ENCODE measurements at places on chromosomes 5 and 9.

DNA sequence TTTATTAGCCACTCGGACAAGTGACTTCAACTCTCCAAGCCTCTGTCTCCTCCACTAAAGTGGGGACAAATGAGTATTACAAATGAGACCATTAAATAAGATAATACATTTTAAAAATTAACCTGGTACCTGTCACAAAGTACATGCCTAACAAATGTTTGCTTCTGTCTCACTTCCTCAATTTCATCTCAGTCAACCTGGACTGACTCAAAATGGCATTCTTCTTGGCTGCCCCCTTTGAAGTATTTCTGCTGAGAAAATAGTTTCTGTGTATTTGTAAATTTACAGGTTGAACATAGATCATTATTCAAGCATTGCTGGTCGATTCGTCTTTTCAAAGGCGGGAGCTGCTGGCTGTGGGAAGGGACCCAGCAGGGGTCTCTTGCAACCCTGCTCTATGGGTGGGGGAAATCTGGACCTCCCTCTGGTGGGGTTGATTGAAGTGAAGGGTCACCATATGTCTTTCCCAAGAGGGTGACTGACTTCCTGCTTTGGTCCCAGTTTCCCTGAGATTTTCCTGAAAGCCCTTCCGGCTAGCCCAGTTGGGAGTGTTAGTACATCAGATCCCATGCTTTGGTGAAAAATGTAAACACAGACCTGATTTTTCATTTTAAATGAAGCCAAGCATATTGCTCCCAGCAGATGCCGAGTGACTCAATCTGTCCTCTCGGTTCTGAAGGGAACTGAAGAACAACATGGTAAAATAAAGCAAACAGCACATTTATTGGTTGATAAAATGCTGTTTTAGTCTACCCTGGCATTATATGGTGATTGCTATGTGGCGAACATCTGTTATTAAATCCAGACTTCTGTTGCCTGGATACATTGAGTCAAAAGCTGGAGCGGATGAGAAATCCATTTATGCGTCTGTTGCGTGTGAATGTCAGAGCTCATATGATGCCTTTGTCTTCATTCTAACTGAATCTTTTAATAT lies 73.0 kb downstream of the KCNIP1 start:
- DNase-seq: no peak

DNA sequence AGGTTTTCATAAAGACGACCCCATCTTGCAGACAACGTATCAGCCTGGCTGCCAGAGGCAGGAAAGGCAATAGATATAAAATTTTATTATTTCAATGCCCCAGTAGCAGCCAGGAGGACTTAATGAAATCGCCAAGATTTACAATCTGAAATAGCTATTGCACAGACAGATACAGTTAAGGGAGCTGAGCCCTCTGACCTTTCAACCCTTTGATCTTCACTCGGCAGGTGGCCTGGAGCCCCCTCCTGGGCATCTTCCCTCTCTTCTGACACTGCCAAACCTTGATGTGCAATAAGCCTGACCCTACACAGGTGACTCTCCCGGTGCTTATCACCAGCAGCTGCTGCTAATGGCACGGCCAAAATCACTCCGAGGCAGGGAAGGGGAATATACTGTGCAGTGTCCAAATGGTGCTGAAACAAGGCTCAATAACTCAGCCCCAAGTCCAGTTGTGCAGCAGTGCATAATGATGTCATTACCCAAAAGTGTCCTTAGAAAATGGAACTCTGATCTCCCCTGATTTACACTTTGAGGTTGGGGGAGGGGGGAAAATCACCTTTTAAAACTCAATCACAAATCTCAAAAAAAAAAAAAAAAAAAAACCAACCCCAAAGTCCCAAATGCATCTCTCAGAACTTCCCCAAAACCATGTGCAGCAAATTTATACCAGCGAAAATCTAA lies 242.0 kb downstream of the CRB2 start:
- DNase-seq: no peak

- DNase-seq: no peak
Measured at GRCh38 chr5:130514984-130515690, 610.9 kb downstream of the CHSY3 start.

DNA sequence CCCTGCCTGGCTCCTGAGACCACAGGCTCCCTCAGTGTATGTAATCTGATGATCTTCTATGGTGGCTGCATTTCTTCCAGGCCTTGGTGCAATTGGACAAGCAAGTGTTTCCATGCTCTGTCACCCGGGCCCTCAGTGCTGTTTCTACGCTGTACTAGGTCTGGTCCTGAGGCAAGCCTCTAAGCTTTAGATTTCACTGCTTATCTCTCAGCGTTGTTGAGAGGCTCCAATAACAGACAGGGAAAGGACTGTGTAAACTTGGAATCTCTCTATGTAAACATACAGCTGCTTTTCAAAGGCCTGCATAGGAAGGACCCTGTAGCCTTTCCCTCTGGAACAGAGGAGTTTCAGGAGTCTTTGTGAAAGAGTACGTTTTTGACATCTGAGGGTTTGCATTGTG lies 38.6 kb upstream of the NFIB start:
- no peak for DNase-seq

DNA sequence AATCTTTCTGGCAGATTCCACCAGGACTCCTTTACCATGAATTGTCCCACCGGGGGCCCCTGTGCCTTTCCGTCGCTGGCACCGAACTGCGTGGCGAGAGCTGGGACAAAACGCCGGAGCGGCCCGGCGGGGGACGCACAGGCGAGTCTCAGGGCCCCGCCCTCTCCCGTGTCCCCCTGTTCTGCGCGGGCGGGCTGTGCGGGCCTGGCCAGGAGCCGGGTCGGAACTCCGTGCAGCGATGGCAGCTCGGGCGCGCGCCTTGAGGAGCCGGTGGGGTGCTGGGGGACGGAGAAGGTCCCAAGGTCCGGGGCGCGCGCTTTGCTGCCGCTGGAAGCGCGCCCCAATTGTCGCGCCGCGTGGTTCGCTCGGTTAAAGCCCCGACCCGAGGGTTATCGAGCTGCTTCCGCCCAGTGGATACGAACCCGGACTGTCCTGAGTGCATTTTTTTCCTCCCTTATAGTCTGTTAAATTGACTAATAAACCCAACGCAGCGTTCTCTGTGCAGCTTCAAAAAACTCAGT lies 125.3 kb downstream of the TMEM174 start:
- DNase-seq: peak; percentile 12

- DNase-seq: no peak
Measured at GRCh38 chr5:60207040-60207439, 313.5 kb upstream of the PDE4D start.

- DNase-seq: no peak
Measured at GRCh38 chr9:133687856-133688761, 50.0 kb downstream of the SARDH start.

DNA sequence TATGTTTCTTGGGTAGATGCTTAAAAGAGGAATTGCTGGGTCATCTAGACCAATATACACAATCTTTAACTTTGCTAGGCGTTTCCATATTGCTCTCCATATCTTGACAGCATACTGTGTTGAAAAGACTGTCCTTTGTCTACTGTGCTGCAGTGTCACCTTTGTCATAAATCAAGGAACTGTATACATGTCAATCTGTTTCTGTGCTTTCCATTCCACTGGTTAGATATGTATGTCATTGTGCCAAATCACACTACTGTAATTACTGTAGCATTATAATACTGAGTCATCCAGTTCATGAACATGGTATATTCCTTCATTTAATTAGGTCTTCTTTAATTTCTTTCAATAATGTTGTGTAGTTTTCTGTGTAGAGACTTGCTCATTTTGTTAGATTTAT lies 149.7 kb upstream of the RASGRF2 start:
- DNase-seq: no peak

- no peak for DNase-seq
Measured at GRCh38 chr5:127486471-127486870, 31.0 kb upstream of the PRRC1 start.

- DNase-seq: no peak
Measured at GRCh38 chr5:153517241-153517611, 26.8 kb downstream of the GRIA1 start.

DNA sequence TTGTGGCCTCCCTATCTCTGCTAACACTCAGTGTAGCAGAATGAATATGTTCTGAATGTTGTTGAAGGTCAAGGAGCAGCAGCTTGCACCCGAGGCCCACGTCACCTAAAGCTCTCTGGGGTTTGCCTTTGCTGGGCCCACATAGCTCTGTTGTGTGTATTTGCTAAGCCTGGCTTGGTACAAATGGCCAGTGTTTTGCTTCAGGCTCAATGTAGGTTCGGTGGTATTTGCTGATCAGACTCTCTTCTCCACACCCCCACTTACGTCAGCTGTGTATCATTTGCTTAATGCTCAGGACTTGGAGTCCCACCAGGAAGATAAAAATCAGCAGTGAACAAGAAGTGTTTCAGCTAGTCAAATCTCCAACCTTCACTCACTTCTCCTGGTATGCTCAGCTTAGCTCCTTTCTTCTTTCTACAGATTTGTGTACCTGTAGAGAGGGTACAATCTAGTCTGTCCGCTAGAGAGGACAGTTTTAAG lies 4.8 kb upstream of the RFESD start:
- no peak for DNase-seq

- no peak for DNase-seq
Measured at GRCh38 chr9:13570068-13570974, 290.8 kb upstream of the MPDZ start.

GRCh38 chr5:157214861-157215513 lies 34.3 kb downstream of the ITK start:
- DNase-seq: no peak

GRCh38 chr9:90903766-90904424 lies 102.3 kb downstream of the SYK start:
- no peak for DNase-seq

GRCh38 chr5:14706615-14707021 lies 42.1 kb downstream of the OTULIN start:
- no peak for DNase-seq

DNA sequence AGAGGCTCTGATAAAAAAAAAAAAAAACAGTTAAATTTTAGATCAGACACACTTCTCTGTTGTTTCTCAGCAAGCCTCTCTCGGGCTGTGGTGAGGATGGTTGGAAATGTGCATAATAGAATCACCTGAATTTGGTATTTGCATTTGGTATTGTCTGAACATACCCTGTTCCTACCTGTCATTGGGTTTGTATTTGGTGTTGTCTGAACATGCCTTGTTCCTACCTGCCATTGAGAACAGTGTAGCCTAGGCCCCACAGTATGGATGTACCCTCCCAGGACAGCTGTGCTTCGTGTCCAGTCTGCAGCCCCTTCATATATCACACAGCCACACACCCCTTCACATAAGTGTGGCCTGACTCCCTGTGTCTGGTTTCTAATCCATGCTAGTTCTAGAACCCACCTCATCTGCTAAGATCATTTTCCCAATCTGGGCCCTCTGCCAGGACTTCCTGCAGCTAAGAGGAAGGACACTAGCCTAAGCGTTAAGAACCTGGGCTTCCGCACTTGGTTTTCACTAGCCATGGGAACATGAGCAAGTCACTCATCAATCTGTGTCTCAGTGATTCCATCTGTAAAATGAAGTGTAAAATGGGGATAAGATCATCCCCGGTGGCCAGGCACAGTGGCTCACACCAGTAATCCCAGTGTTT lies 49.2 kb downstream of the ITGA2 start:
- no peak for DNase-seq

- no peak for DNase-seq
Measured at GRCh38 chr5:76223696-76224095, 140.5 kb downstream of the SV2C start.

GRCh38 chr5:179766726-179767455 lies 26.9 kb upstream of the LTC4S start:
- DNase-seq: no peak

- no peak for DNase-seq
Measured at GRCh38 chr5:17340379-17340778, 122.9 kb downstream of the BASP1 start.

GRCh38 chr5:110458313-110458712 lies 268.2 kb downstream of the TMEM232 start:
- no peak for DNase-seq

- DNase-seq: peak; percentile 72
Measured at GRCh38 chr9:34430843-34431437, 27.4 kb downstream of the FAM219A start.

DNA sequence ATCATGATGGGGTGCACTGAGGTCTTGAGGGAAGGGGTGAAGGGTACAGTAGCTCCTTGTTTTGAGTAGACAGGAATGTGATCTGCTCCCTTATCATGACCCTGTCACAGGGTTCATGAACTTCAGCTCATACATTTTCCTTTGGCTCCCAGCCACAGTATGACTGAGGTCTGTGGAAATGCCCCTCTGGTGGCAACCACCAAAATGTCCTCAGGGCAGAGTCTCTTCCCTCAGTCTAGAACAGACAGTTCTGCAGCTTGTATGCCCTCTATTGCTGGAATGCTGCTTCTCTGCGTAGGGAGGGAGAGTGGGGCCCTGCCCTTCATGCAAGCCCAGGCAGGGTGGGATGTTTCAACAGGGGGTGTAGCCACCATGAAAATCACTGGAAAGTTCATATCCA lies 53.8 kb upstream of the SNCAIP start:
- no peak for DNase-seq

DNA sequence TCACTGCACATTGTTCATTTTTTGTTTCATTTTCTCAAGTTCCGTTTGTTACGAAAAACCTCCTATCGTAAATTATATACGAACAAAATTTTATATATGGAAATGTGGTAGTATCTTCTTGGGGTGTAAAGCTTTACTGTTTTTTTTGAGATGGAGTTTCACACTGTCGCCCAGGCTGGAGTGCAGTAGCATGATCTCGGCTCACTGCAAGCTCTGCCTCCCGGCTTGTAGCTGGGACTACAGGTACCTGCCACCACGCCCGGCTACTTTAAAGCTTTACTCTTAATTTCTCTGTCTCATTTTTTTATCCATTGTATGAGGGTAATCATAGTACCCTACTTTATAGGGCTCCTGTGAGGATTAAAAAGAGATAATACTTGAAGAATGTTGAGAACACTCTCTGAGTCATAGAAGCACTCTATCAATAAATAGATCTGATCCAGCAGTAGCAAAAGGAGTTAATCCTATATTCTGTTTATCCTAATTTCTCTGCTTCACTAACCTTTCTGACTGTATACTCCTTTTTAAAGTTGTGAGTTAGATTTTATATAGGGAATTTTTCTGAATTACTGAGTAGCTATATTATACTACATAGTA lies 5.6 kb upstream of the LRRC70 start:
- no peak for DNase-seq

- no peak for DNase-seq
Measured at GRCh38 chr5:134637116-134637721, 4.6 kb upstream of the SAR1B start.

GRCh38 chr9:88530051-88530450 lies 4.9 kb upstream of the NXNL2 start:
- no peak for DNase-seq

GRCh38 chr5:135375040-135375793 lies 23.8 kb downstream of the MACROH2A1 start:
- no peak for DNase-seq
